ENCODE measurements at places on chromosomes 1 and 21.

- no peak for DNase-seq
These were observed 113.1 kb downstream of the OLFML2B start for GRCh38 chr1:161910604-161911003.

DNA sequence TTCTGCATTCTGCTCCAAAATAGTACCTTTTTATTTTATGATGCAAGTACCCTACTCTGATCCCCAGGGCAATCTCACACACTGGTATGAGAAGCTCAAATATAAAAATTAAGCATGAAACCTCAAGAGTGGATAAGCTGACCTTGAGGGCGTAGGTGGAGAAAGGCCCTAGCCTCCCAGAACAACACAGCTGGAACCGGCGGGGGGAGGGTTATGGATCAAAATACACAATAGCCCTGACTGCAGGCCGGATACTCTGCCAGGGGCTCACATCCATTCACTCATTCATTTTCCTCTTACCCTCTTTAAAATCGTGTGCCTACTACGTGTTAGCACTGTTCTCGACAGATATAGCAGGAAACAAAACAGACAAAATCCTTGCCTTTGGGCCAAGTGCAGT is 32.8 kb upstream of the ECE1 start:
- DNase-seq = no peak

DNA sequence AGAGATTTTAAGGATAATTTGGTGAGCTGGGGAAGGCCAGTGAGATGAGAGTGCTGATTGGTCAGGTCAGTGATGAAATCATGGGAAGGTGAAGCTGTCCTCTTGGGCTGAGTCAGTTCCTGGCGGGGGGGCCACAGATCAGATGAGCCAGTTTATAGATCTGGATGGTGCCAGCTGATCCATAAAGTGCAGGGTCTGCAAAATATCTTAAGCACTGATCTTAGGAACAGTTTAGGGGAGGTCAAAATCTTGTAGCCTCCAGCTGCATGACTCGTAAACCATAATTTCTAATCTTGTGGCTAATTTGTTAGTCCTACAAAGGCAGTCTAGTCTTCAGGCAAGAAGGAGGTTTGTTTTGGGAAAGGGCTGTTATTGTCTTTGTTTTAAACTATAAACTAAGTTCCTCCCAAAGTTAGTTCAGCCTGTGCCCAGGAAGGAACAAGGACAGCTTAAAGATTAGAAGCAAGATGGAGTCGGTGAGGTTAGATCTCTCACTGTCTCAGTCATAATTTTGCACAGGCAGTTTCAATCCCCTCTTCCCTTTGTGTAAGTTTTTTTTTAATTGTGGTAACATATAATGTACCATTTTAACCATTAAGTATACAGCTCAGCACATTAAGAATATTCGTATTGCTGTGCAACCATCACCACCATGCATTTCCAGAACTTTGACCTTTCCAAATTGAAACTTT is 39.4 kb downstream of the PTAFR start:
- DNase-seq = no peak

GRCh38 chr1:155175927-155176371 is 2.3 kb downstream of the TRIM46 start:
- DNase-seq = no peak

- no peak for DNase-seq
These were observed 33.1 kb upstream of the SRRM1 start for GRCh38 chr1:24609949-24610517.

DNA sequence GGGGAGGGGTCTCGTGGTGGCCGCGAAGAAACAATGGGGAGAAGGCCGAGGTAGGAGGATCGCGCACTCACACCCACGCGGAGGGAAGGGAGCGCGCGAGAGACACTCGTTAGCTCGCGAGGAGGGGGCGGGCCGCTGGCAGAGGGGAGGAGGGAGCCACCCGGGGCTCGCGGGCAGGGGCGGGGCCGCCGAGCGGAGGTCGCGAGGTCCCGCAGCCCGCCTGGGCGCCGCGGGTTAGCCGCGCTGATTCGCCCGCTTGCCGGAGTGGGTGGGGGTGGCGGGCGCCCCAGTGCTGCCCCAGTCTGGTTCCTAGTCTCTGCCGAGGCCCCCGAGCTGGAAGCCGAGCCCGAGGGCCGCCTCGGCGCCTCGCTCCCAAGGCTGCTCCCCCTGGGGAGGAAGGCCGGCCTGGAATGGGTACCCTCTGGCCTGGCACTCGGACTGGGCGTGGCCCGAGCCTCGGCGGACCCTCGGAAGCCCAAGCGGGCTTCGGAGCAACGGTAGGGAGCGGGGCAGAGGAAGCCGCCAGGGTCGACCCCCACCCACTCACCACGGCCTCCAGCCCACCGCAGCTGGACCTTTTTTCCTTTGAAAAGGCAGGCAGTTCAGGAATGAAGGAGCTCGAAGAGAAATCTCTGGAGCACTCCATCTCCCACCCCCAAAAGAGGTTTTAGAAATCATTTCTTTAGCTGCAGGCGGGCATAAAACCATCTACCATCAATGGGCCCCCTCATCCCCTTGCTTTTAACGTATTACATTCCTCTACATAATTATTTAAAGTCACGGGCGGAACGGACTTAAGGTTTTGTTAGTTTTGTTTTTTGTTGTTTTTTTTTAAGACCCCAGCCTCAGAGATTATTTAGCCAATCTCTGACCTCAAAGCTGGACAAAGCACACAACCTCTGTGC is 722 bp upstream of the TUT4 start:
- DNase-seq = peak; percentile 75

DNA sequence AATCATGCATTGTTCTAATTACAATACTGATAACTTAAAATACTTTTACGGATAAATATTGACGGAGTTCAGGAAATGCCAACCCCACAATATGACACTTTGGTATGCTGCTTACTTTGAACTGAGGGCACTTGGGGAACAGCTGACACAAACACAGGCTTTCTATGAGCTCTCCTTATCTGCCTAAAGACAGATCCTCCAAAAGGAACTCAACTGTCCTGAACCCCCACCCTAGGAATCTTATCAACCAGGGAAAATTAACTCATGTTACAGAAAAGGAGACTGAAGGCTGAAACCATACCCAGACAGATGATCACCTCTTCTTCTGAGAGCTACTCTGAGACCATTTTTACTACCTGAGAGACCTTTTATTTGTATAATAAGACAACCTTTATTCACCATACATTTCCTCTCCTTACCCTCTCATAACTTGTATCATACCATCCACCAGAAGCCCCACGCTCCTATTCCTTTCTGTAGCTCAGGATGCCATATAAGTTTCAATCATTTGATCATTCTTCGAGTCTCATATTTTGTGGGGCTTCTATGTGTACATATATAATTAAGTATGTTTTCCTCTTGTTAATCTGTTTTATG is 239.5 kb downstream of the FAF1 start:
- no peak for DNase-seq

GRCh38 chr1:32767641-32768040 is 49.5 kb downstream of the YARS1 start:
- DNase-seq = no peak

- DNase-seq = no peak
These were observed 40.0 kb upstream of the PCBP3 start for GRCh38 chr21:45603481-45603880.

DNA sequence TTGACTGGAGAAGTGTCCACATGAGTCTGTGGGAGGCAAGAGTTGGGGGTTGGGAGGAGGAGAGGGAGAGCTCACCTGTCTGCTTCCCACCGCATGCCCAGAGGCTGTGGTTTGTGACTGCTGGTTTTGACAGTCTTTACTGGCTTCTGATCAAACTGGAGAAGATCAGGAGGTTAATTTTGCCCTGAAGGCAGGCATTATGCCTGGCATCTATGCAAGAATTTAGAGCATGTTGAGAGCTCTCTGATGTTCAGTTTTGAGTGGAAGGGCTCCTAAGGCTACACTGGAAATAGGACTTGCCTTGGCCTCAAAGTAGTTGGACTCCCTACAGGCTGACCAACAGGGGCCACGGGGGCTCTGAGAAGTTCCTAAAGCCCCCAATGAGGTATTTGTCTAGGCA is 101.6 kb downstream of the TLR5 start:
- no peak for DNase-seq

GRCh38 chr1:19439464-19440171 is 45.7 kb downstream of the CAPZB start:
- no peak for DNase-seq

- DNase-seq = no peak
These were observed 48.5 kb upstream of the EDEM3 start for GRCh38 chr1:184803180-184803492.

- peak; percentile 86 for DNase-seq
These were observed at the start of gene RASSF5 for GRCh38 chr1:206507284-206508129. Gene RASSF5, plus strand, starts transcription at chr1:206507531. Its CDS starts 72 bp downstream, at chr1:206507603.

DNA sequence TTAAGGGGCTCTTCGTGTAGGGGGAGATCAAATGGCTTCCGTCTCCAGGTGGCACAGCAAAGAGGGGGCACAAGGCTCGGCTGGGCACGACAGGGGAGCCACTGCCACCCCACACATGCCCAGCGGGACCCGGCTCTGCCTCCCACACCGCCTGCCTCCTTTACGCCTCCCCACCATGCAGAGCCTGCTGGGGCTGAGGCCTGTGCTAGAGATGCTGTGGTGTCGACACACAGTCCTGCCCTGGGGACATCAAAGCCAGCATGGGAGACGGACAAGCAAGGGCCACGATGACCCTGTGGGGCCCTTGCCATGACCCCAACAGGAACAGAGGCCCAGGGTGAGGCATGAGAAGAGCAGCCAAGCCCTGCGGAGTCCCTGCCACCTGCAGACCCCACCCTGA is 102.8 kb downstream of the NPHP4 start:
- no peak for DNase-seq

GRCh38 chr1:115840605-115841460 is at the start of gene NHLH2:
Gene NHLH2, minus strand, starts transcription at chr1:115841126. Its CDS starts 2,754 bp downstream, at chr1:115838372.
- no peak for DNase-seq

- no peak for DNase-seq
These were observed 30.2 kb downstream of the COA7 start for GRCh38 chr1:52667984-52668383.

GRCh38 chr1:17944646-17945045 is 163.0 kb upstream of the IGSF21 start:
- no peak for DNase-seq

DNA sequence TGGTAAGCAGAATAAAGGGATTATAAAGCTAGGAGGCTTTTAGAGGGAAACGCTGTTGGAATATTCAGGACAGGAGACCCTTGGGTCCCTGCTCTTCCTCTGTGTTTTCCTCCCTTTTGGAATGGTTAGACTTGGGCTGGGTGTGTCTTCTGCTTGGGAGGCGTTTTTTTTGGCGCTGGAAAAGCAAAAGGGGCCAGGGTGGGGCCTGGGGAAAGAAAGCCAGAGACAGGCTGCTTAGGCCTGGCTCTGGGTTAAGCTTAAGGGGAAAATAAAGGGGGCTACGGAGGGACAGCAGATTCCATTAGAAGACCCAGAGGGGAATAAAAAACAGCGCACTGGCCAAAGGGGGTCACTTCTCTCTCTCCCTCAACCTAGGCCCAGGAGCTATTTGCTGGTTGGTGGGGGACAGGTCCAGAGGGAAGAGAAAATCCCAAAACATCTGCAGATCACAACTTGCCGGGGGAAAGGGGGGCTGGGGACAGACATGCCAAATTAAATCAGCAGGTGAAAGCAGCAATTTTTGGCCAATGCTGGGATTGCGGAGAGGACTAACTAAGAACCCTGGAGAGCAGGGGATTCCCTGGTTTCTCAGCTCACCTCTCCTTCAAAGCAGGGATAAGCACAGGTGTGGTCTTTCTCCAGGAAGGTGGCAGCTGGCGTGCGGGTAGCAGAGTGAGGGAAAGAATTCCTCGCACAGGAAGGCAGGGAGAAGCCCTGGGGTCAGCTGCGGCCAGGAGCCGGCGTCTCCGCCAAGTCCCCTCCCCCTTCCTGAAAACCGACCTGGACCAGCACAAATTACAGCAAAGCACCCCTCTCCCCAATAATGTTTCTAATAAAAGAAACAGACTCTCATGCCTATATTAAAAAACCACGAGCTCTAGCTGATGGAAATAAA is 82.2 kb upstream of the AK4 start:
- no peak for DNase-seq

DNA sequence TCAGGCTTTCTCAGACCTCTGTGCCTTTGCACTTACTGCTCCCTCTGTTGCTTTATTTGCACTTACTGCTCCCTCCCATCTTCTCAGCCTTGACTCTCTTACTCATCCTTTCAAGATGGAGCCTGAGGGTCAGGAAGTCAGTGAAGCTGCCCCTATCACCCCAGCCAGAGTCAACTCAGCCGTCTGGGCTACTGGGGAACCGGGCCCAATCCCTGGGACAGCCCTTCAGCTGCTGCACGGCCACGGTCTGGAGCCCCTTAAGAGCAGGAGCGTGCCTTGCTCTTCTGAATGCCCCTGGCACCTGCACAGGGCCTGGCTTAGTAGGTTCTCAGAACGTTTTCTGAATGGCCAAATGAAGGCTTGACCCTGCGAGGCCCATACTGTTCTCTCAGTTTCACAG is 244.4 kb downstream of the FOXD2 start:
- no peak for DNase-seq

DNA sequence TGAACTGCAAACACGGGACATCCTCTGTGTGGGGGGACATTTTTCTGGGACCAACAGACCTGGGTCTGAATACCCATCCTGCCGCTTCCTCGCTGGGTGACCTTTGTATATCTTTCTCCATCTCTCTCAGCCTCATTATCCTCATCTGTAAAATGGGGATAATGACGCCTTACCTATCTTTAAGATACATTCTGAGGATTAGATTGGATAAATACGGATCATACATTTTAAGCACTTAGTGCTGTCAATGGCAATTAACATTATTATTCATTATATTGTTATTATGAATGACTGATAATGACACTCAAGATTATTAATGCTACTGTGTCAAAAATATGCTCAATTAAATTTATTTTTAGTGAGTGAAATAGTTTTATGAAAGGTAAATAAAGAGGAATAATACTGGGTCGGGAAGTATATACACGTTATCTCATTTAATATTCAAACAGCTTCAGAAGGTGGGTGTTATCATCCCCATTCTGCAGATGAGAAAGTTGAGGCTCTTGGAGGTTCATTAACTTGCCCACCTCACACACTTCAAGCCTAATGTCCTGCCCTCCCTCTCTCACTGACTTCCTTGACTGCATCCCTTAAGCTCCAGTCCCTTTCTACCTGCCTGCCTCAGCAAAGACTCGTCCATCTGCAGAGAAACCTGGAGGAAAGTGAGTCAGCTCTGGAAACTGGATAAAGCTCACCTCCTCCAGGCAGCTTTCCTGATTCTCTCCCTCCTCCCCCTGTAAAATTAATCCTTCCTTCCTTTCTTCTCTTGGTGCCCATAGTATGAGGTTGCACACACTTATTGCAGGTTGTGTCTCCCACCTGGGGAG is 120.7 kb upstream of the JUN start:
- DNase-seq = no peak

- DNase-seq = no peak
These were observed 116.4 kb downstream of the TBX19 start for GRCh38 chr1:168396940-168397684.

- no peak for DNase-seq
These were observed 47.6 kb downstream of the RPL5 start for GRCh38 chr1:92879316-92879968.

- no peak for DNase-seq
These were observed 115.4 kb upstream of the TIAM1 start for GRCh38 chr21:31459457-31459856.

- no peak for DNase-seq
These were observed 14.2 kb upstream of the PEX10 start for GRCh38 chr1:2426540-2426939.
